ENCODE measurements at places on chromosomes 4 and X. TPM values are rescaled to one million over a fixed set of nuclear protein-coding genes. Genes with fewer than 3 reads are reported as not detected.

GRCh38 chrX:15497865-15498264 lies 2.7 kb upstream of the BMX start:
- peak; percentile 71 for DNase-seq

- no peak for DNase-seq
Measured at GRCh38 chr4:26821677-26822503, 38.8 kb upstream of the STIM2 start.

GRCh38 chr4:36010397-36010929 lies 233.9 kb downstream of the ARAP2 start:
- no peak for DNase-seq

- no peak for DNase-seq
Measured at GRCh38 chr4:72994670-72995069, 74.8 kb downstream of the COX18 start.

DNA sequence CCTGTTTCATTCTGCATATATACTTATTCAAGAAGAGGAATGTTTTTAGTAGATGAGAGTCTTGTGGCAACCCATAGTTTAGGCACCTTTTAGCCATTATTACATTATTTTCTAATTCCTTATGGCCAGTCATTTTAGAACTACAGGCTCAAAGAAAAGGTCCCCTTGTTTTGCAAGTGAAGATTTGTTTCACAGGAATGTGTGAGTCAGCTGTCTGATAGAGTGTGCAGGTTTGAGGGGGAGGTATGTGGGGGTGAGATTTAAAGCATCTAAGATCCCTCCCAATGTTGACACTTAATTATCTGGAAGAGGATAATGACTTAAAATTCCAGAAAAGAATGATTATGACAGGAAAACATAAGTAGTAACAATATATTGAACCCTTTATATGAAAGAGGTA lies 495.6 kb downstream of the KCNIP4 start:
- DNase-seq: no peak

- DNase-seq: no peak
Measured at GRCh38 chrX:132294776-132295495, 75.7 kb upstream of the RAP2C start.

- no peak for DNase-seq
Measured at GRCh38 chr4:152165846-152166245, 370.0 kb downstream of the FBXW7 start.

- no peak for DNase-seq
Measured at GRCh38 chr4:153346563-153346962, 2.1 kb downstream of the MND1 start.

DNA sequence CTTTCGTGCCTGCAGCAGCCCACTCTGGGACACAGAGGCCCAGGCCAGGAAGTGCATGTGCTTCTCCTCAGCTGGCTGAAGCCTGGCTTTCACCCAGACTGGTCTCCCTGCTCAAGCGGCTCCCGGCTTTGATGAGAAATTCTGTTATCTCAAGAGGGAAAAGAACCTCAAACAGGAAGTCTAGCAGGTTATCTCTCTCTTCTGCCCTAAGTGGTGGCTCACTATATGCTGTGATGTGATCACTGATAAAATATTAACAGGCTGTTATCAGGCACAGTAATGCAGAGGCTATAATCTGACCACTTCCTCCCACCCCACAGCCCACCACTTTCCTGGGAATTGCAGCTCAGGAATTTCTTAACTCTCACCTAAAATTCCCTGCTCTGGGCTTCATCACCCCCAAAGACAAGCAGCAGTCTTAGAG lies 13.3 kb downstream of the CLDN2 start:
- DNase-seq: peak; percentile 55

DNA sequence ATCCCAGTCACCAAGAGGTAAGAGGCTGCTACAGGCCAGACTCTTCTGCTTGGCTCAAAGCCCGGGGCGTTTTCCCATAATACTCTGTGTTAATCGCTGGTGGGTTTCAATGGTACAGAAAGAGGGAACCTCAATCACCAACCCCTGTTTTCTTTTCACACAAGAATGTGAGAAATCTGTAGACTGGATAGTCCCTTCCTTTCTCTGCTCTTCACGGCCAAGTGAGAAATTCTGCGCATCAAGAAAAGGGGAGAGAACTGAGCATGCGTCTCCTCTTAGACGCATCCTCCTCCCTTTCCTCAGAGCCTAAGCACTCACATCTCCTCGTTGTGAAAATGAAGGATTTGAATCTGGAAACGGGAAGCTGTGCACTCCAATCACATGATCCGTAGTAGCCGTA lies 64.7 kb downstream of the CLNK start:
- DNase-seq: no peak

GRCh38 chr4:176782794-176783193 lies 9.9 kb downstream of the VEGFC start:
- DNase-seq: no peak

- no peak for DNase-seq
Measured at GRCh38 chrX:73977542-73978169, 326.3 kb upstream of the ZCCHC13 start.

DNA sequence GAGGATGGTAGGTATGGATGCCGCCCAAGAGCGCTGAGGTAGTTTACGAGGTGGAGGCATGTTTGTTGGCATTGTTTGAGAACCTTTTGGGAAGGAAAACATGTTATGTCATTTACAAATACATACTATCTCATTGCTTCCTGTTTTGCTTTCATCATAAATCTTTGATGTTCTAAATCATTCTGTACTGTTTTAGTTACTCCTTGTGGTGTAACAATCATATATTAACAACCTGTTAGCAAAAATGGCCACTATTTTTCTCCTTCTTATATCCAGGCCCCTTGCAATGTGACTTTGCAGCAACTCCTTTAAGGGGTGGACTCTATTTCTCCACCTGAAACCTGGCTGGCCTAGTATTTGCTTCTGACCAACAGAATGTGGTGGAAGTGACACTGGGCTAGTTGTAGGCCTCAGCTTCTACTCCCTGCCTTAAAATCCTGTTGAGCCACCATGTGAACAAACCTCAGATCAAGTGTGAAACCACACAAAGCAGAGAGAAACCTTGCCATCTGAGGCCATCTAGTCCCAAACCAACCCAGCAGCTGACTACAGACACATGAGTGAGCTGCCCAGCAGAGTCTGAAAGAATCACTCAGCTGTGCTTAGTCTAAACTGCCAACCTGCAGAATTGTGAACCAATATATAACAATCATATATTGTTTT lies 15.8 kb upstream of the CXorf38 start:
- DNase-seq: no peak

RAI2 gene
- 21.3 TPM for total RNA-seq

PPEF2 gene
- not detected for total RNA-seq

POLA1 gene
- 5.7 TPM for total RNA-seq

NKX1-1 gene
- total RNA-seq: not detected

GYG2 gene
- total RNA-seq: 0.97 TPM

PF4V1 gene
- total RNA-seq: not detected
